Fibroblast of skin of right biceps (primary cell): ENCODE measurements at places on chromosomes 6 and 20.

GRCh38 chr20:52193133-52193532 lies 1.6 kb upstream of the ZFP64 start:
- no peak for DNase-seq

DNA sequence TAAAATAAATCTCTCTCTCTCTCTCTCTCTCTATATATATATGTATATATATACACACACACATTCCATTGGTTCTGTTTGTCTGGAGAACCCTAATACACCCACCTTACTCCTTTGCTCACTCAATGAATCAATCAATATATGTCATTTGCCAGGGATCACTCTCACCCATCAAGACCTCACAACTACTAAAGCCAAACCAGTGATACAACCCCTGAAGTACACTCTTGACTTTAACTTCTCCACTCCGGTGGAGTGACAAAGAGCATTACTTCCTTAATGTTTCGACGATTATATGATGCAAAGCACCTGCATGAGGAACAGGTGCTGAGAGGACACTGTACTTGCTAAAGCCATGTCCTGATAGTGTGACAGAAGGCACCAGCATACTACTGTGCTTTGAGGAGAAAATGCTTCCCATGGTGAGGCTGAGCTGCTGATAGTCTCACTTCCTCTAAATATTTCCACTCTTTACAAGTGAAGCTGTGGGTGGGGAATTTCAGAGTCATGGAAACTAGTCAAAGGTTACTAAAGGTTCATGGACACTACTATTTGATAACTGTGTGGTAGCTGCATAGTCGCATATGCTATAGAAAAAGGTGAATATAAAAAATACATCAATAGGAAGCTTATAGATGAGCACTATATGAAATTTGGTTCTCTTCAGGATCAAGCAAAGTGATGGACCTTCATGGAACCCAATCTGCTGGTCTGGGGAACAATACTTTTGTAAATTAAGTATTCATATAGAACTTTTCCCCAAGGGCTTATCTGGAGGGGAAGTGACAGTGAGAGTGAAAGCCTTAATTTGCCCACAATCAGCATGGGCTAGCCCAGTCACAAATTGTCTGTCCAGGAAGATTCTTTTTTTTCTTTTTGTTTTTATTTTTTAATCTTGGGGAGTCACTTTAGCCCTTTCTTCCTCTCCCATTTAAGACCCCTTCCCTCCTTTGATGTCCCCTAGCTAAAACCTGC lies 141.9 kb upstream of the NEDD9 start:
- DNase-seq: no peak

- DNase-seq: no peak
Measured at GRCh38 chr6:47380251-47380650, 70.5 kb upstream of the TNFRSF21 start.

DNA sequence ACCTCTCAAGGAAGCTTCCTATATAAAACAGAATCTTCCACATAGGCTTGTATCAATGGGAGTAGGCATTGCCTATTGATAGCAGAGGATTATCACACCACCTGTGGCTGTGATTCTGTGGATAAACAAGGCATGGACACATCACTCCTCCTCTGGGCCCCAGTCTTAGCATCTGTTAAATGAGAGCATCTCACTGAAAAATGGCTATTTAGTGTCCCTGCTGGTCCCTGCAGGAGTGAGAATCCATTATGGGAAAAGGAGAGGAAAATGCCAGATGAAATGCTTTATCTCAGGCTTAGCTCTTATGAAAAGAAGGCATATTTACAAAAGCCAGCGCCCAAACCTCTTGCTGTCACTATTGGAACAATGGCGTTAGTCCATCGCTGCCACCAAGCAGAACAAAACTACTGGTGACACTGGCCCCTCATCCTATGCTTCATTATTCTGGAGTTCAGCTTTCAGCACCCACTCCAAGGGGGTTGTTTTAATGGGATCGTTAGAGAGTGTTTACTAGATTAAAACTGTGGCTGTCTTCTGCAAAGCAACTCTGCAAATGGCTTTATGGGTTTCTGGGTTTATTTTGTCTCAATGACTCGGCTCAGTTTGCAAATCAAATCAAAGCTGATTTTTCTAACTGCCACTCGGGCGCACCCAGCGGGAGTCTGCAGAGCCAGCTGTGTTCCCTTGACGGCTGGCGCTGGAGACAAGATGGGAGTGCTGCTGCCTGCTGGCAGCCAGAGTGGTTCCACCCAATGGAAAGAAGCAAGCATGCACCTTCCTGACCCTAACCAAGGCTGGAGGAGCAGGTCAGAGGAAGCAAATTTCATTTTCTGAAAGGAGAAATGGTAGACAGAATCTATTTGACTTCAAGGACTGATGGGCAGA lies 658.8 kb upstream of the CHD6 start:
- no peak for DNase-seq

GRCh38 chr6:118325220-118325860 lies 222.8 kb upstream of the PLN start:
- no peak for DNase-seq

- DNase-seq: no peak
Measured at GRCh38 chr6:156423829-156424228, 353.3 kb upstream of the ARID1B start.

DNA sequence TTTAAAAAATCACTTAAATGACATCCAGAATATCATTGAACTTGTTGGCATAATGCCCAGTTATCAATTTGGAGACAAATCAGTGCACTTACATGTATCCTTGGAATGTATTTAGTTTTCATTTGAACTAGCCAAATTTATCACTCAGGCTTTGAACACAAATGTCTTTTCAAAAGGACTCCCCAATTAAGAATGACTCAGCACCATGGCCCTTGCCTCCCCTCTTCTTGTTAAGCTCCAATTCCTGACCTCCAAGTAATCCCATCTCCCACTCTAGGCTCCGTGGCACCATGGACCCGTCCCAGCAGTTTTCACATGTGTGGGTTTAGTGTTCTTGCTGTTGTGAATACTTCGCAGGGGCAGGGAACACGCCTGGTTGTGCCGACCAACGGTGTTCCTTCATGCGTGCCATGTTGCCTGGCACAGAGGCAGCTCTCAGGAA lies 2.7 kb downstream of the AKAP12 start:
- peak; percentile 59 for DNase-seq
